ENCODE measurements at places on chromosomes 11 and 22.
A peak's percentile ranks its signal among the peaks of the same experiment; 100 is the strongest.

GRCh38 chr11:63590024-63590788 lies 24.0 kb downstream of the PLAAT3 start:
- DNase-seq = no peak

DNA sequence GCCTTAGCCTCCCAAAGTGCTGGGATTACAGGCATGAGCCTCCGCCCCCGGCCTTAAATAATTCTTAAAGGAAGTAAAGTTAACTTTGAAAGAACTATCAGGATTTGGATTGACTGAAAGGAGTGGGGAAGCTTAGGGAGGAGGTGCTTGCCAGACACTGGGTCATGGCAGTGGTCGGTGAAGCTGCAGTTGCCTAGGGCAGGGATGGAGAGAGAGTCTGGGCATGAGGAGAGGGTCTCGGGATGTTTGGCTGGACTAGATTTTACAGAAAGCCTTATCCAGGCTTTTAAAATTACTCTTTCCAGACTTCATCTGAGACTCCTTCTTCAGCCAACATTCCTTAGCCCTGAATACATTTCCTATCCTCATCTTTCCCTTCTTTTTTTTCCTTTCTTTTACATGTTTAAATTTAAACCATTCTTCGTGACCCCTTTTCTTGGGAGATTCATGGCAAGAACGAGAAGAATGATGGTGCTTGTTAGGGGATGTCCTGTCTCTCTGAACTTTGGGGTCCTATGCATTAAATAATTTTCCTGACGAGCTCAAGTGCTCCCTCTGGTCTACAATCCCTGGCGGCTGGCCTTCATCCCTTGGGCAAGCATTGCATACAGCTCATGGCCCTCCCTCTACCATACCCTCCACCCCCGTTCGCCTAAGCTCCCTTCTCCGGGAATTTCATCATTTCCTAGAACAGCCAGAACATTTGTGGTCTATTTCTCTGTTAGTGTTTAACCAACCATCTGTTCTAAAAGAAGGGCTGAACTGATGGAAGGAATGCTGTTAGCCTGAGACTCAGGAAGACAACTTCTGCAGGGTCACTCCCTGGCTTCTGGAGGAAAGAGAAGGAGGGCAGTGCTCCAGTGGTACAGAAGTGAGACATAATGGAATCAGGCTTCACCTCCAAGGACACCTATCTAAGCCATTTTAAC lies at the start of gene NNMT:
NNMT (plus strand) TSS at position 724 of the 929 bp plus-strand sequence; CDS start at position 882, 158 bp downstream.
- no peak for DNase-seq

GRCh38 chr11:65214212-65214845 lies 32.6 kb downstream of the CAPN1 start:
- no peak for DNase-seq

DNA sequence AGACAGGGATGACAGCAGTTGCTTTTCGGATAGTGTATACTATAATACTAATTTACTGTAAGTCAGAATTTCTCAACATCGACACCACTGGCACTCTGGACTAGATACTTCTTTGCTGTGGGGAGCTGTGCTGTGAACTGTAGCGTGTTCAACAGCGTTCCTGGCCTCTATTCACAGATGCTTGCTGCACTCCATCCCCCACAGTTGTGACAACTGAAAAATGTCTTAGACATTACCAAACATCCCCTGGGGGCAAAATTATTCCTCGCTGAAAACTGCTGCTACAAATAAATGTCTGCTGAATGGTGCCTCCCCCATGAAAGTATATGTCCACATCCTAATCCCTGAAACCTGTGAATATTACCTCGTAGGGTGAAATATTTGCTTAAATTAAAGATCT lies 7.5 kb upstream of the SLC15A3 start:
- no peak for DNase-seq

GRCh38 chr11:126121296-126121695 lies 58.6 kb upstream of the CDON start:
- DNase-seq = no peak

GRCh38 chr22:49954991-49955580 lies 5.5 kb upstream of the PIM3 start:
- no peak for DNase-seq

- DNase-seq = no peak
Measured at GRCh38 chr11:124277804-124278203, 21.6 kb downstream of the OR8G5 start.

DNA sequence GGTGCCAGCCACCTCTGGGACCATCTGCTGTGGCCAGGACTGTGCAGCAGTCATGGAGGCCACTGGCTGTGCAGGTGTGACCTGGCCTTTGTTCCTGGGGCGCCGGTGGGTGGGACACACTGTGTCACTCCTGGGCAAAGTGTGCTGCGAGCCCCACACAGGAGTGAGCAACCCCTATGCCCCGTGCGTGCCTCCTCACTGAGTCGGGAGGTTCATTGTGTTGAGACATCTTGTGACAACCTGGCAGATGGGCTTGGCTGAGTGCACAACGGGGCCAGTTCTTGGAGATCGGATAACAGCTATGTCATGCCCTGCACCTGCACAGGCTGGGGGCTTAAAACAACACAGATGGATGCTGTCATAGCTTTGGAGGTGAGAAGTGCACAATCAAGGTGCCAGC lies 13.5 kb downstream of the ANO1 start:
- no peak for DNase-seq

DNA sequence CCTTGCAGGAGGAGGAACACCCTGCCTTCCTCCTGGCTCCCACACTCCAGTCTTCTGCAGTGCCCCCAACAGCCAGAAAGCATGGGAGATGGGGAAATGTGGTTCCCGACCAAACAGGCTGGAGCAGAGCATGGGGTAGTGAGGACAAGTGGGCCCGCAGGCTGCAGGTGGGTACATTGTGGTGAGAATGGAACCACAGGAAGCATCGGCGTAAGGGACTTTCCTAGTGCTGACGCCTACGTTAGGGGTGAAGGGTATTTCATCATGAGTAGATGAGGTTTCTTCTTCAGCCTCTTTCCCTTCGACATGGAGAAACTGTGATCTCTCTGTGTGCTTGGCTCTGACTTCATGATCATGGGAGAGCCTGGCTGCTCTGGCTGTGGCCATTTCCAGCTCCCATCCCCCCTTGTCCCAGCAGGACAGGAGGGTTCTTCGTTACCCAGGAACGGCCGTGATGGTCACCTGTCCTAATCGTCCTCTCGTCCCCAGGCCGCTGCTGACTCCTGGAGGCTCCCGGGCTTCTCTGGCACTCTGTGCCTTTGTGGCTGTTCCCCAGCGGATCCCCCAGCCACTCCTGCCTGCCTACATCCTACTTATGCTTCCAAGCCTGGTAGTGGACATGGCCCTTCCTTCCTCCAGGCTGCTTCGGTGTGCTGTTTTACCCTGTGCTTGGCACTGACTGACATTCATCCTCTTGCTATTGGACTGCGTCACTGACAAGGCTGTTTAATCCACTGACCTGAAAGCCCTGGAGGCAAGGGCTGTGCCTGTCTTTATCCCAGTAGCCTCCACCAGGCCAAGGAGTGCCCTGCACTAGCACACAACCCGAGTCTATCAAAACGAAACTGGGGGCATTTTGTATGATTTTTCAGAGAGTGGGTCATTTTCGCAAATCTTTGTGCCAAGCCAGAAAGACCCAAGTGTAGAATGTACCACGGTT lies 65.2 kb upstream of the CECR2 start:
- DNase-seq = no peak

DNA sequence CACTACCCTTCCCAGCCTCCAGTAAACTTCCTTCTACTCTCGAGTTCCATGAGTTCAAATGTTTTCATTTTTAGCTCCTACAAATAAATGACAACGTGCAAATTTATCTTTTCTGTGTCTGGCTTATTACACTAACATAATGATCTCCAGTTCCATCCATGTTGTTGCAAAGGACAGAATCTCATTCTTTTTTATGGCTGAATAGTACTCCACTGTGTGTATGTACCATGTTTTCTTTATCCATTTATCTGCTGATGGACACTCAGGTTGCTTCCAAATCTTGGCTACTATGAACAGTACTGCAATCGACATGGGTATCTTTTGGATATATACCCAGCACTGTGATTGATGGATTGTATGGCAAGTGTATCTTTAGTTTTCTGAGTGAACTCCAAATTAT lies 34.5 kb downstream of the FCHSD2 start:
- no peak for DNase-seq

DNA sequence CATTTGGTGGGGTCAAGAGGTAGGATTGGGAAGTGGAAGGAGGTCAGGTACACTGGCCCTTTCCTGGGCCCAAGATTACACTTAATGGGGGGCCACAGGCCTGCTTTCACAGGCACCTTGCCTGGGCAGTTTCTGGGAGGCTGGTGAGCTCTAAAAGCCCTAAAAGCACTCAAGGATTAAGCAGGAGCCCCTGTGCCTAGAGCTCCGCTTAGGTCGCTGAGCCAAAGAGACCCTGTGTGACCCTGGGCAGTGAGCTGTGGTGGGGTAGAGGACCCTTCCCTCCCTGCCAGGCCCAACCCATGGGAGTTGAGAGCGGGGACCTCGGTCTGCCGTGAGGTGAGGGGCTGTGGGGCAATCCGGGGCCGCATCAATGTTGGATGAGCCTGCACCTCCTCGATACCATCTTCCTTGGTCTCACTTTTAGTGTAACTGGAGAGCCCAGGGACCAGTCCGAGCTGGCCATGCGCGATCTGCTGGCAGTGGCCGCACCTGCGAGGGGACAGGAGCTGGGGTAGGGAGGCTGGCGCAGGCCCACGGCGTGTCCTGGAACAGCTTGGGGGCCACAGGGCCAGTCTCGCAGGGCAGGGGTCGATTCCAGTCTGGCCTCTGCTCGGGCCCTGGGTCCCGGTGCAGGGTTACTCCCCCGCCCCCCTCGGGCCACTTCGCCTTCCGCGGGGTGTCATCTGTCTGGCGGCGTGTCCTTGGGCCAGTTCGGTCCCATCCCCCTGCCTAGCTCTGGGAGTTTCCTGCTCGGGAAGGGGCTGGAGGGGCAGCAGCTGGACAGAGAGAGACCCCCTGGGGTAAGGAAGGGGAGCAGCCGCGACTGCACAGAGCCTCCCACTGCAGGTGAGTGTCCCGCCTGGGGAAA lies 44.3 kb downstream of the EIF3F start:
- DNase-seq = no peak

DNA sequence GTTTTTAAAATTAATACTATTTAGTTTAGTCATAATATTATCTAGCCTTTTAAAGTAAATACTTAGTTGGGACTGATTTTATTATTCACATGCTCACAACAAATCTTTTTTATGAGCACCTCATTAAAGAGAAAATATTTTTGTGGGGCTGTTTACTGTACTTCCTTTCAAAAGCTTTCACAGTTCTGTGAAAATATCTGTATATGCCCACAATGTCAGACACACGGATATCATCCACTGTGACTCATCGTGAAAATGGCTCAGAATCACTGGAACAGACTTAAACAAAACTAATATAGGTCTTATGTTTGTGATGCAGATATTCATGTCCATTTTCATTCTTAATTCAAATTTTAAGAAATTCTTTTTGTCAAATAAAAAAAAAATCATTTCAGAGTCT lies 305.2 kb downstream of the RAB38 start:
- DNase-seq = no peak

DNA sequence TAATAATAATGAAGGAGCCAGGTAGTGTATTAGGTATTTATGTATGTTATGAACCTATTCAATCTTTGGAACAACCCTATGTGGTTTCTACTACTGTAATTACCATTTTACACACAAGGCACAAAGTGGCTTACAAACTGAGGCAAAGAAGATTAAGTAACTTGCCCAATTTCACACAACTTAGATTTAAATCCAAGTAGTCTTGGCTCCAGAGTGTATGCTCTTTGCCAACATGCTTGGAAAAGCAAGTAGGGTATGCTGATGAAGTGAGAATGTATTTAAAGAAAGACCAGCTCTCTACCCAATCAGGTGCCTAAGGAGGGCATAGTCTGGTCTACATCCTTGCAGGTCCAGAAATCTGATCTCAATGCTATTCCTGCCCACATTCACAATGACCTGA lies 463.2 kb downstream of the METTL15 start:
- DNase-seq = no peak

DNA sequence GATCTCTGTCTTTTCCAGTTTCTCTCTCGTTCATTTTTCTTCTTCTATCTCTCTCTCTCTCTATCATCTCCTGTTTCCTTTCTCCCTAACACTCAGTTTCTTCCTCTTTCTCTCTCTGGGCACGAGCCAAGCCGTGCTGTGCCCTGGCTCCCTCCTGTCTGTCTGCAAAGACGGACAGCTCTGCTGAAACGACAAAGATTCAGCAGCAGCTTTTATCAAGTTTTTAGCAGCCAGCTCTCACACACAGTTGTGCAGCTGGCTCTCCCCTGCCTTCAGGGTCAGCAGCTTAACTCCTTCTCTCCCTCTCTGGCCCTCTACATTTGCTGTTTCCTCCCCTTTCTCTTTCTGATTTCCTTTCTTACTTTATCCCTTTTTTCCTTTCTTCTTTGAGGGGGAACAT lies 352.0 kb upstream of the MPPED2 start:
- DNase-seq = no peak

- DNase-seq = no peak
Measured at GRCh38 chr11:130449310-130449990, 1.0 kb downstream of the ADAMTS15 start.

- DNase-seq = no peak
Measured at GRCh38 chr22:36321797-36322601, 65.8 kb downstream of the MYH9 start.

DNA sequence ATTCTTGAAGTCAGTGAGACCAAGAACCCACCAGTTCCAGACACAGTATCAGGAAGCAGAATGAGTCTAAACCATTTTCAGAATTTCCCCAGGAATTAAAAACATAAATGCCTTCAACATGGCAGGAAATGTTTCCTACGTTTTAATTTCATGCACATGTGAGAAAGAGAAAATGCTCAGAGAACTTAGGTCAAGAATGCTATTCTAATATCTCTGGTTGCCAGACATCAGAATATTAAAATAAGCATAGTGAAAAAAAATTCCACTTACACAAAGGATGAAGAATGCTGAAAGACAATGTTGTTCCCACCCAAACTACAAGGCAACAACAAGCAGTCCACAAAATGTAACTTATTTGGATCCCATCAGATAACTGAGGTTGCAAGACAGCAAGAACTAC lies 104.8 kb downstream of the RAB38 start:
- no peak for DNase-seq

- DNase-seq = peak; percentile 58
Measured at GRCh38 chr22:45709060-45709739, 37.6 kb downstream of the ATXN10 start.

DNA sequence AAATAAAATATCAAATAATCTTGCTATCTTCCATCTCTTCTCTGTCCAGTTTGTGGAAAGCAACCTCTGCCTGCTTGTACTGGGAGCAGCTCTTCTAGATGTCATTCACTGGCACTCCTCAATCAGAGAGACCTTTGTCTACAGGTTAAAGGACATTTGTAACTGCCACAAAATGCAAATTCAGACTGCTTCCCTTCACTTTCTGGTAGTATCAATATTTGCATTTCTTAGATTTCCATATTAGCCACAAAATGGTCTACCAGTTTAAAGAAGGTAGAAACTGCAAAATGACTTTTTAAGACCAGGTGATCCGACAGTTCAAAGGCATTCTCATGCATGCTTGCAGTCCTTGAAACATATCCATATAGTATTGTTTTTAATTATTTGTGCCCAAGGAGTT lies 51.7 kb upstream of the RCN1 start:
- no peak for DNase-seq
